Activated CD4-positive, alpha-beta T cell treated with anti-CD3 and anti-CD28 coated beads for 36 hours (primary cell): ENCODE measurements at places on chromosomes 7 and 10. TPM values are rescaled to one million over a fixed set of nuclear protein-coding genes. Genes with fewer than 3 reads are reported as not detected.

- no peak for DNase-seq
Observed at GRCh38 chr10:37855636-37856035, 1.8 kb downstream of the ZNF248 start.

DNA sequence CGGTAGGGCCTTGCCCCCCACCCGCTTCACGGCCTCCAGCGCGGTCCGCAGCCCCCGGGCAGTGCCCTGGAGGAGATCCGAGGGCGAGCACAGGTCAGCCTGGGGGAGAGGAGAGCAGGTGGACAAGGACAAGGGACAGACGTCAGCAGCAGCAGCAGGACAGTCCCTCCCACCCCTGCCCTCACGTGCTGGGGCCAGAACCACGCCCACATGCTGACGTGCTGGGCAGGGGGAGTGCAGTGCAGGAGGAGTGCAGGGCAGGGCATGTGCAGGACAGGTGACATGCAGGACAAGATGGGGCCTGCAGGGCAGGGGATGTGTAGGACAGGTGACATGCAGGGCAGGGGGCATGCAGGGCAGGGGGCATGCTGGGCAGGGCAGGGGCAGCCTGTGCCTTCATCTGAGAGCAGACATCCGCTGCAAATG is 1.5 kb upstream of the SAP25 start:
- no peak for DNase-seq

DNA sequence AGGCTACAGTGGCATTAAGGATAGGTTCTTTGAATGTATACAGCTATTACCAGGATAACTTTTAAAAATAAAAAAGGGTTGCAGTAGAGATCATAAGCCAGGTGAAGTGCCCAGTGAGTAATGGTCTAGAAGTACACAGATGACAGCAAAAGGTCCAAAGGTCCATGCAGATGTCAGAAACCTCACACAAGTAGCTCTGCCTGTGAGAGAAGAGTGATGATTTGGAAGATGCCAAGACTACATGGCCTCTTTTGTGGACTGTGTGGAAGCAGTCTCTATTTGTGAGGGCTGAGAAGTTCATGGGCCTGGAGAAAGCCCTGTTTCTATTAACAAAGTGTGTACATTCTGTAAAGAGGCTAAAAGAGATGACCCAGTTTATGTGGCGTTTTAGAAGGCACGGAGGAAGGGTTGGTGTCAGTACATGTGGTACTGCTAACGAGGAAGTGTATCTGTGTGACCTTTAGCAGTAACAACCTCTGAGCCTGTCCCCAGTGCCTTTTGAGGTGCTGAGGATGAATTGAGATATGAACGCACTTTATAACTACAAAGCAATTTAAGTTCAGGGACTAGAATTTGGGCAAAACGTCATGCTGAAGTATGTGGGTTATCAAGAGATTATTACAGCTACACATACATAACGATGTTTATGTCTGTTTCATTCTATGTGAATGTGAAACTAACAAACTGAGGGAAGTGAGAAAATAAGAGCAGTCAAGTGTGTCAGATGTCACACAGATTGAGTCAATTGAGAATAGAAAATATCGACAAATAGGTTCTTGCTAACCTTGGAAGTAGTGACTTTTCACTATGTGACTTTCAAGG is 7.6 kb downstream of the CYCS start:
- no peak for DNase-seq

- DNase-seq: peak; percentile 40
Observed at GRCh38 chr10:31134311-31134952, 102.8 kb upstream of the ZNF438 start.

DNA sequence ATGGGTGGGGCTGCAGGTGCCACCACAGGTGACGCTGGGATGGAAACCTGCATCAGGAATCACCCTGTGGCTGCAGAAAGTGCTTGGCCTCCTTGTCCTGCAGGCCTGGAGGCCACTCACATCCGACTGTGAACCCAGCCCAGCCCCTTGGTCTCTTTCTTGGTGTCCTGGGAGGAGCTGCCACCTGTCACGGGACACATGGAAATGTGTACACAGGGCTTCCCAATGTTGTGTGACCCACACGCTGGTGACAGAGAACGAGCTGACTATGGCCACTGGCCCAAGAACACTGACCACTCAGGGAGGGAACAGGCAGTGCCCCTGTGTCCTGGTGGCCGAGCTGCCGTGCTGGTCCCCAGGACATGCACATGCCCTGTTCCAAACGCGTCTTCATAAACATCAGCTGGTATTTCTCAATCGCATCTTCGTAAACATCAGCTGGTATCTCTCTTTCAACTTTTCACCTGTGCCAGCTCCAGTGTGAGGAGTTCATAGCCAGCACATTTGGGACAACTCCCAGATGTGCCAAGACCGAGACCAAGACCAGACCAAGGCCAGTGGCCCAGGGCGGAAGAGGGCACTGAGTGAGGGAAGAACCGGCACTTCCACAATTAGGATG is 57.9 kb upstream of the INPP5A start:
- peak; percentile 3 for DNase-seq

- DNase-seq: no peak
Observed at GRCh38 chr10:18486438-18486837, 164.9 kb downstream of the NSUN6 start.

DNA sequence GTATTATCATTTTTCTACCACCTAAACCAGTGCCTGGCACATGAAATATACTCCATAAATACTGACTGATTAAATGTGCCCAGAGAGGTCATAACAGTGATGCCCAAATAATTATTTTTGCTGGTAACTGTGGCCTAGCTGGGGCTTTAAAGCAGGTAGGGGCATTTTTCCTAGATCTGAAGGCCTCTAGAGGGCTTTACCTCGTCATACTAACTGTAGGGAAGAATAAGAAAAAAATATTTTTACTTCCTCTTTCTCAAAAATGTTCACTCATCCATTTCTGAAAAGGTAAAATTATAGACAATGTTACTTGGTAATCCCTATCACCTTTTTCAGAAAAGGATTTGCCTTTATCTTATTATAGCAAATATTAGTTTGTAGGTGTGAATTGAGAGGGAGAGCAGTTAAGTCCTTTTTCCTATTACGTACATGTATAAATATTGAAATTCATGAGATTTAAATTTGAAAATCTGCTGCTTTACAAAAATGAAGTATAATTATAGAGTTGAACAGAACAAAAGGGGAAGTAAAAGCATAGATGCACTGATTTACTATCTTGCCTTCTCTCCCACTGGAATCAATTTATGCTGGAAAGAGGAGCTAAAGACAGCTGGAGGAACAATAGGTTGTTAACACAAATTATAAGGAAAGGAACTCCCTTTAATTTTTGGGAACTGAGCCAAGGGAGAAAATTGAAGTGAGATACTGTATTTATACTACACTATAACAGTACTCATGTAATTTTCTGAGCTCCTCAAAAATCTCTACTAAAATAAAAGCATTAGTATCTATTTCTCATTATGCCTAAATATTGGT is 71.5 kb upstream of the NOBOX start:
- DNase-seq: no peak

GRCh38 chr7:19011212-19011611 is 106.2 kb downstream of the TWIST1 start:
- DNase-seq: no peak

- DNase-seq: no peak
Observed at GRCh38 chr7:135165862-135166261, 4.6 kb downstream of the CYREN start.

DNA sequence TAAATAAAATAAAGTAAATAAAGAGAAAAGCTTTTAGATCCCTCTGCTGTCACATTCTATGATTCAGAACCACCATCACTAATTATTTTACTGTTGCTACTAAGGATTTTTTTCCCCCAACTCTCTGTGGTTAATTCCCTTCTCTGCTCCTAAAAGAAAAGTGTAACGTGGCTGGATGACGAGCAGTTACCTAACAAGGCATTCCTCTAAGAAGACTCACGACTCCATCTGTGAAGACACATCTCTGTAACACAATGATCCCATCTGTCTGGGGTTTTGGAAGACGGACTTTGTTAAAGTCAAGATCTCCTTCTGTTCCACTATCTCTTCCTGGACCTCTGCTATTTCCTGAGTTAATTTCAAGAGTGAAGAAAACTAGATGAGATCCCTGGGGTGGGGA is 179.9 kb downstream of the SFMBT2 start:
- DNase-seq: no peak

DNA sequence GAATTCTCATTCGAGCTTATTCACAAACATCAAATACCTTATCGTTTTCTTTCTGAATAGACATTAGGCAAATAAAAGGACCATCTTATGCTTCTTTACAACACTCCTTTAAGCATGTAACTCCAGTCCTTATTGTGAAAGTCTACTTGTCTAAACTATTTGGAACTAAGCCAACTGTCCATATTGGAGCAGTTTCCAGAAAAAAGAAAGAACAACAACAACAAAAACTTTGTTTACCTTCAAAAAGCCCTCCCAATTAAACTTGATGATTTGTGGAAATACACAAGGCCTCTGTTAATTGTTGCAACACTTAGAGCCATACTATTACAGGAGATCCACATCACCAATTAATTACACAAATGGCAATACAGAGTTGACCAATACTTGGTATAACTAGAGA is 163.6 kb downstream of the GALNT11 start:
- no peak for DNase-seq

- DNase-seq: no peak
Observed at GRCh38 chr10:84087202-84087601, 52.1 kb upstream of the GHITM start.

DNA sequence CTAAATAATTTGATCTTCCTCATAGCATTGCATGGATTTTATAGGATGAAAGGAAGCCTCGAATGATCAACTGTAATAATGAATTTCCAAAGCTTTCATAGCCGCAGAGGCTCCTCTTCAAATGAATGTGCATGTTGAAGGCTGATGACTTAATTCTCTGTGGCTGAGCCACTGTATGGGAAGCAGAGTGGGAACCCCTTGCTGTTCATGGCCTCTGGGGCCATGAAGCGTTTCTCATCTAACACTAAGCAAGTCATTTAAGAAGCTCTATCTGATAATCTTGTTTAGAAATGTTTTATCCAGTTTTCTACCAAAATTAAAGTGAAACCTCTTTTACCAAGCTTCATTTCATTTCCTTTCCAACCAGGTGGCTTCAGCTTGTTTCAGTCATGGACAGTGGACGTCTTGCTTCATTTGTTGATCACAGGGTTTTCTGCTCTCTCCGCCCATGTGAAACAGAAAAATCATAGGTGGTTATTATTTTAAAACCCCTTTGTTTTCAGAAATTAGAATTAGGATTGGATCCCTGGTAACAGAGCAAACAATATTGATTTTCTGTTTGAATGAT is 10.3 kb upstream of the ADARB2 start:
- no peak for DNase-seq

DNA sequence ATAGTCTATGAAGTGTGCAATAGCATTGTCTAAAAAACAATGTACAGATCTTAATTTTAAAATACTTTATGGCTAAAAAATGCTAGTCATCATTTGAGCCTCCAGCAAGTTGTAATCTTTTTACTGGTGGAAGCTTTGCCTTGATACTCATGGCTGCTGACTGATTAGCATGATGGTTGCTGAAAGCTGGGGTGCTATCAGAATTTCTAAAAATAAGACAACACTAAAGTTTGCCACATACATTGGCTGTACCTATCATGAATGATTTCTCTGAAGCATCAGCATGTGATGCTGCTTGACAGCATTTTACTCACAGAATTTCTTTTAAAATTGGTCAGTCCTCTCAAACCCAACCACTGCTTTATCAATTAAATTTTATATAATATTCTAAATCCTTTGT is 101.5 kb upstream of the TMEM168 start:
- DNase-seq: no peak

- peak; percentile 75 for DNase-seq
Observed at GRCh38 chr7:75776295-75776971, 4.4 kb upstream of the CCL26 start.

- DNase-seq: no peak
Observed at GRCh38 chr10:17234431-17234945, 6.4 kb downstream of the VIM start.

DNA sequence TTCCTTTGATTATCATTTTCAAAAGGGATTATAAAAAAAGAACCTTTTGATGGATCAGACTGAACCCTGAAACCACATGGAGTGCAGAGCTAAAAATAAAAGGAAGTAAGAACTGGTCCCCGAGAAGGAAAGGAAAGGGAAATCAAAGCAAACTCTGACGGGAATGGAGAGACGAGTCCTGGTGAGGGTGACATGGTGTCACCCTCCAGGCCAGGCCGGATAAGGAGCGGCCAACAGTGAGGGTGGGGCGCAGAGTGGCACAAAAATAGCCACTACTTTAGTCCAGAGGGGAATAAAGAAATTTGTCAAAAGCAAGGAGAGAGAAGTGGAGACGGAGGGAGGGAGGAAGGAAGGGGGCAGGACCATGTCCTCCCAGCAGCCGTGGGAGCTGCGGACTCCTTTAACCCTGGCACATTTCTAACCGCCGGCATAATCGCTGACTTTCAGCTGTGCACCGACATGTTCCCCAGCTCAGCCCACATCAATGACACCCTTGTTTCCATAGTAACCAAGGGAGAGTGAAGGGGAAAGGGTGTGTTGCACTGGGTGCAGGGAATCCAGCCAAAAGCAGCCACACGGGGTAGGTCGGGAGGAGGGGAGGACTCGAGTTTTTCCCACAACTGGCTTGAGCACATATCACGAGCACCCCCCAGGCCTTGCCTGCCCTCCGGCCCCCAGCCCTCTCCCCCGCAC is 29.7 kb downstream of the TRIM8 start:
- DNase-seq: peak; percentile 81

GRCh38 chr10:1539216-1539615 is 198.1 kb downstream of the ADARB2 start:
- DNase-seq: no peak

DNA sequence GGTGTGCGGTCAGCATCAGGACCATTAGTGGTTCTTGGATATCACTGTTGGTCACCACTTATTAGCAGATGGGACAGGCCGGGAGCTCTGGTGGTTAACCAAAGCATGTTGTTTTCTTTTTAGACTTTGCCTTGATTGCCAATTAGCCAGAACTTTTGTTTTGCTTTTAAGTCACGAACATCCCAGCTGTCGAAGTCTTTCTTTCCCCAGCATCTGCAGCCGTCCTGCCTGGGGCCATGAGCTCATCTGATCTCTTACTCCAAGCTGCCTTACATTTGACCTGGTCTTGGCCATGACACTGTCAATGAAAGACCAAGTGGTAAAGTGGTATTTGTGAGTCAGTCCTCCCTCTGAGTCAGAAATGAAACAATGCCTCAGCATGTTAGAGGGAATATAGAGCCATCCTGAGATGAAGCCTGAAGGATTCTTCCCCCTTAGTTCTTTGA is 53.9 kb upstream of the CREB5 start:
- DNase-seq: no peak

DNA sequence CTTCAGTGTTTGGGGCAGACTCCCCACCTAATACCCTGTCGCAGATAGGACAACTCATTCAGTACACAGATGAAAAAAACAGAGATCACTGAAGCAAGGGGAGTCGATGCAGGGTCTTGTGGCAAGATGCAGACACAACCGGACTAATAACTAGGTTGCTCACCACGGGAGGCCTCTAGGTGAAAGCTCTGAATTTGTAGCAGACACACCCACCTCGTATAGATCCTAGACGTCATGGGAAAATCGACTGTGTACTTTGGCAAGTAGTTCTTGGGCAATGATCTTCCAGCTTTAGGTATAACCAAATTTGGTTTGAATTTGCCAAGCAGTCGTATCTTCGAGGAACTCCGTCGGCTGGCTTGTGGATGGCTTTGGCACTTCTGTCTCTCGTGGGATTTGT is 88.1 kb downstream of the TCF7L2 start:
- DNase-seq: no peak

Gene MGMT
- total RNA-seq: 22.8 TPM

Gene PPP1R3C
- total RNA-seq: 0.63 TPM

Gene PTF1A
- not detected for total RNA-seq

Gene ANLN
- 52.5 TPM for total RNA-seq

Gene PRXL2A
- total RNA-seq: 15.0 TPM

Gene RBP3
- not detected for total RNA-seq

Gene HTR7
- total RNA-seq: not detected

Gene AASS
- 2.1 TPM for total RNA-seq

Gene CYP26A1
- total RNA-seq: not detected

Gene OPN1SW
- not detected for total RNA-seq

Gene MYH16
- total RNA-seq: not detected
